ENCODE measurements at places on chromosomes 5 and 9. TPM values are rescaled to one million over a fixed set of nuclear protein-coding genes. Genes with fewer than 3 reads are reported as not detected.

The SPATA31D4 gene
- total RNA-seq, result not detected

The WNK2 gene
- not detected for total RNA-seq

The ARL15 gene
- 4.0 TPM for total RNA-seq

The PAX5 gene
- total RNA-seq, result not detected

The HTR1A gene
- not detected for total RNA-seq

The RNF208 gene
- total RNA-seq, result not detected

The SERINC5 gene
- total RNA-seq, result 8.1 TPM

The MLANA gene
- total RNA-seq, result not detected

The PALM2AKAP2 gene
- total RNA-seq, result 1.8 TPM

The ABO gene
- not detected for total RNA-seq

The PRRX2 gene
- 14.3 TPM for total RNA-seq

The ABLIM3 gene
- 28.5 TPM for total RNA-seq

The TAF11L14 gene
- total RNA-seq, result not detected

The CCT5 gene
- 226 TPM for total RNA-seq

The AGXT2 gene
- not detected for total RNA-seq

The C5orf58 gene
- total RNA-seq, result not detected

The PPP2R2B gene
- not detected for total RNA-seq

The CARD9 gene
- 4.3 TPM for total RNA-seq

The PCDHGA3 gene
- total RNA-seq, result 4.4 TPM

The FOXD4L3 gene
- total RNA-seq, result not detected

The ZDHHC11B gene
- total RNA-seq, result not detected

The CAVIN4 gene
- 1.2 TPM for total RNA-seq

The BNC2 gene
- total RNA-seq, result 19.5 TPM

The ASTN2 gene
- 2.7 TPM for total RNA-seq

The PNPLA7 gene
- 0.23 TPM for total RNA-seq

The SUSD3 gene
- 8.6 TPM for total RNA-seq

The SH3TC2 gene
- total RNA-seq, result 1.9 TPM
